Fibroblast of skin of scalp (primary cell): ENCODE measurements at places on chromosomes 12 and 14.
A peak's percentile ranks its signal among the peaks of the same experiment; 100 is the strongest.

GRCh38 chr14:95256776-95257060 is 63.0 kb downstream of the CLMN start:
- no peak for DNase-seq

DNA sequence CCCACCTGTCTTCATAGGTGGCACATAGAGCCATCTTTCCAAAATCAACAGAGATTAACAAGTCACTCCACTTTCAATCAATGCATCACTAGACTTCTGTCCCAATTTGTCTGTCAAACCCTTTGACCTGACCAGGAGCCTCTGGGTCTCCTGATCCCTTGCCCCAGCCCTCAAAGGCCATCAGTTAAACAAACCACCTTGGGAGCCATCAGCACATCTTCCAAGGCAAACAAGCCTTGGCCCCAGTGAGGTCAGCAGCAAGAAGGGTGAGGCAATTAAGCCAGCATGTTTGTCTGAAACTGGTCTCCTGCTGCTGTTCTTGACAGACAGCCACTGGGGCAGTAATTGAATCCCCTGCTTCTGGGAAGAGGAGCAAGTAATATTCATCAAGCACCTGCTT is 742.8 kb upstream of the TBX3 start:
- DNase-seq = no peak

GRCh38 chr12:112833939-112834338 is 42.4 kb downstream of the RPH3A start:
- no peak for DNase-seq

DNA sequence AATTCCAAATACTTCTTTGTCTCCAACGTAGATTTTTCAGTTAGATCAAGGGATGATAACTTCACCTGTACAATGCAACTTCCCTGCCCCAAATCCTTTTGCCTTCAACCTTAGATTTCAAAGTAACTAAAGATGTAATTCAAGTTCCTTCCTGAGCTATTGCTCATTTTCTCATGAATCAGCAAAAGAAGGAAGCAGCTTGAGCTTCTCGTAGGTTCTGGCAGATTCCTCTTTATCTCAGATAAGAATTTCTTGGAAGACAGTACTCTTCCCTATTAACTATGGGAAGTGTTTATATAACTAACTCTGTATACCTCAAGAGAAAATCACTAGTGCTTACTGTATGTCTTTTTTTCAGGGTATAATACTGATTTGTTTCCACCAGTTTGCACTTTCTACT is 203.8 kb downstream of the RASSF9 start:
- peak; percentile 8 for DNase-seq

GRCh38 chr12:31813305-31813704 is 84.5 kb upstream of the AMN1 start:
- DNase-seq = no peak

DNA sequence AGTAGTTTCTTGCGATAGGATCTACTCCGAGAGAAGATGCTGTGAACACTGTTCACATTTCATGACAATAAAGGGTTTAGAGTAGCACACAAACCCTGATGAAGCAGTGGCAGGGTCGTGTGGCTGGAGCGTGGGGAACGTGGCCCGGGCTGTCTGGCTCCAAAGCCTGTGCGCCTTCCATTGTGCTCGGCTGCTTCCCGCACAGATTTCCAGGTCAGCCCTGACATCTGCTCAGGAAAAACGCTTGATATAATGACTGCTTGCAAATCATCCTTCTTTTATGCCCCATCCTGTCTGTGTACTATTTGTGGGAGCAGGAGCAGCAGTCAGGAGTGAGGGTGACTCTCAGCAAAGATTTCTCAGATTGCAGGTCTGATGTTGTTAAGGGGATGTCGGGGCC is 78.6 kb downstream of the EML1 start:
- no peak for DNase-seq

GRCh38 chr12:81417056-81417455 is 339.2 kb downstream of the ACSS3 start:
- DNase-seq = no peak

GRCh38 chr14:74956027-74956279 is 556 bp upstream of the PGF start:
- DNase-seq = no peak

DNA sequence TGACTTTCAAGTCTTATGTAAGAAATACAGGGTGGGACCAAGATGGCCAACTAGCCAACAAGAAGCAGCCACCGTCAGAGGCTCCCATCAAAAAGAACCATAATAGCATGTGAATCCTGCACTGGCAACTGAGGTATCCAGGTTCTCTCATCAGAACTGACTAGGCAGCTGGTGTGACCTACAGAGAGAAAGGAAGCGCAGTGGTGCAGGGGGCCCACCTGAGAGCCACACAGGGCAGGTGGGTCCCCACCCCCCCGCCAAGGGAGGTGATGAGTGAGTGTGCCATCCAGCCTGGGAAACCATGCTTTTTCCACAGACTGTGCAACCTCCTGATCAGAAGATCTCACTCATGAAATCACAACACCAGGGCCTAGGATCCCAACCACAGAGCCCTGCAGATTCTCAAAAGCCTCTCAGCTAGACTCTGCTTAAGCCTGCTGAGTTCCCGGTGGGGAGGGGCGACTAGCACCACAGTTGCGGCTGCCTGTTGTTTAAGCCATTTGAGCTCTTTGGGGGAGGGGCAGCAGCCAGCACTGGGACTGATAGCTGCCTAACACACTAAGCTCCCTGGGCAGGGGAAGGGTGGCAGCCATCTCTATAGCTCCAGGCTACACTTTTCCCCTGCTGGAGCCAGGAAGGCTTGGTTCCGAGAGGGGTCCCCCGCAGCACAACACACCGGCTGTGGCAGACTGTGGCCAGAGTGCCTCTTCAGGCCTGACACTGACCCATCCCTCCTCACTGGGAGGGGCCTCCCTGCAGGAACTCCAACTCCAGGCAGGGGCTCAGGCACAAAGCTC is 75.3 kb downstream of the GARIN6 start:
- DNase-seq = no peak

- DNase-seq = no peak
Observed at GRCh38 chr12:112778400-112778799, 13.1 kb upstream of the RPH3A start.

GRCh38 chr14:94081386-94081820 is 293 bp downstream of the IFI27L1 start:
- DNase-seq = no peak

DNA sequence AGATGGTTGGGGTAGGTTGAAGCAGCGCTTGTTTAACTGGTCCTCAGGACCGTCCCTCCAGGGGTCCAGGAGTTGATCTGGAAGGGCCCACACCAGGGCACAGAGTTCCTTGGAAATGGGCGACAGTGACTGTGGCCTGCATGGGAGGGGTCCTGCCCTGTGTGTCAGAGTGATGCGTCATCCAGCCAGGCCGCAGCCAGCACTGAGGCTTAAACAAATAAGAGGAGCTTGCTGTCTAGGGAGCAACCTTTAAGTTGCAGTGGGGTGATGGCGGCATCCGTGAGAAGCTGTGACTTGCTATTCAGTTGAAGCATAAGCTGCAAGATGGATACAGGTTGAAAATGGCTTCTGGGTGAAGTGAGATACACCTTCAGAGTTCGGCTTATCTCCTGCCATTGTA is 20.2 kb downstream of the DCAF4 start:
- peak; percentile 21 for DNase-seq

- DNase-seq = peak; percentile 99
Observed at GRCh38 chr14:61184112-61184511, 97.0 kb downstream of the TMEM30B start.

- no peak for DNase-seq
Observed at GRCh38 chr14:94570002-94570400, 8.8 kb downstream of the SERPINA4 start.

GRCh38 chr14:99996951-99997571 is 68.2 kb upstream of the EVL start:
- DNase-seq = peak; percentile 22

DNA sequence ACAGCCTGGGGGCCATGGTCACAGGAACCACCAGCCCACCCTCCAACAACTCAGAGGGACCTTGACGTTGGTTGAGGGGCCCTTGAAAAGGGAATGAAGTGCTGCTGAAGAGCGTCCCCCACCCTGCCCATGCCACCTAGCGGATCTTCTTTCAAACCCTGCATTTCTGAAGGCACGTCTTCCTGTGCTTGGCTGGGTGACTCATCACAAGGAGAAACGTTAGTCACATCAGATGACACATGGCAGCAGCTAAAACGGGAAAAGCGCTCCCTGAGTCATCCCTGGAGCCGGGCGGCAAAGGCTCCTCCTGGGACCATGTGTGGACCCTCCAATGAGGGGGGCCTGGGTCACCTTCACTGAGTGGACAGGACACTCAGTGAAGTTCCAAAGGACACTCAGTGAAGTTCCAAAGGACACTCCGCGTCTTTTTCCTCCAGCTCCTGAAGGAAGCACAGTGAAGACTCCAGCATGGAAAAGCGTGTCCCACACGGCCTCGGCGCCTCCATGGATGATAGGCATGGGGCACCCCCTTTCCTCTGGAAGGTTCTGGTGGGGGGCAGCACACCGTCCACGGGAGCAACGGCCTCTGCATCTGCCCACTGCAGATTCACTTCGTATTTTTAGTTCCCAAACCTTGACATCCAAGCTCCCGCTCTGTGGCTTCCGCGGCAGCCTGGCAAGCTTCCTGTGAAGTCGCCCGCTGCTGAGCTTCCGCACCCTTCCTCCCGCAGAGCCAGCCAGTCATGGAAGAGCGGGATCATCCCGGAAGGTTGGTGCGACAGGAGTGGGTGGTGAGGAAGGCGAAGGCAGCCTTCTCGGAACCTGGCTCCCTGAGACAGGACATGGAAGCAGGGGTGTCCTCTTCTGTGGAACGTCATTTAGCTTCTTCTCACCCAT is 383.4 kb downstream of the VRK1 start:
- peak; percentile 86 for DNase-seq

GRCh38 chr14:106347890-106348755 is 821.7 kb downstream of the TMEM121 start:
- DNase-seq = no peak

DNA sequence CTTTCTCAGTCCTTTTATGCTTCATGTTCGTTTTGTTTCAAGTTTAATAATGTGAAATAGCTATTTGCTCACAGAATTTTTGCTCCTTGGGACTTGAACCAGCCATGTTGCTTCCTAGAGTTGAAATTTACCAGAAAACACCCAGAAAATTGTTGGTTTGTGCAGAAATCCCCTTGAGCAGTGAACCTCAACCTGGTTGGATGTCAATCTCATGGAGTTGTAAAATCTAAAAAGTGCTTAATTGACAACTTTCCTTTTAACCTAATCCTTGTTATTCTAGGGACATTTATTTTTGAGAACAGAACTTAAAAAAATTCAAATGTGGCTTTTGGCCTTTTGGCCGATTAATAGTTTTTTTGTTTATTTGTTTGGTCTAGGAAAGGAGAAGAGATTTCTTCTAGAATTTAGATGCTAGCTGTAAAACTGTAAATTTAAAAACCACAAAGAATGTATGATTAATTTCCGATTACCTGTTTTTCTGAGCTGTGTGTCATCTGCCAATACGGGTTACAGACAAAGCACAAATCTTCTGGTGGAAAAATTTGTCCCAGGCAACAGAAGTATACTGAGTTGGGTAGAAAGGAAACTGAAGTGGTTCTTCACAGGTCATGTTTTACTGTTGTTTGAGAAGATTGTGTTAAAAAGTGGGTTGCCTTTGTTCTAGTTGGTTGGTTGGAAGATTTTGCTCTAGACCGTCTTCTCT is 154.4 kb downstream of the FUT8 start:
- no peak for DNase-seq

- no peak for DNase-seq
Observed at GRCh38 chr12:112169161-112169872, 44.0 kb downstream of the TRAFD1 start.

GRCh38 chr12:71521125-71521524 is 81.5 kb downstream of the LGR5 start:
- no peak for DNase-seq

GRCh38 chr12:122336015-122336946 is 70.0 kb upstream of the VPS33A start:
- peak; percentile 31 for DNase-seq

DNA sequence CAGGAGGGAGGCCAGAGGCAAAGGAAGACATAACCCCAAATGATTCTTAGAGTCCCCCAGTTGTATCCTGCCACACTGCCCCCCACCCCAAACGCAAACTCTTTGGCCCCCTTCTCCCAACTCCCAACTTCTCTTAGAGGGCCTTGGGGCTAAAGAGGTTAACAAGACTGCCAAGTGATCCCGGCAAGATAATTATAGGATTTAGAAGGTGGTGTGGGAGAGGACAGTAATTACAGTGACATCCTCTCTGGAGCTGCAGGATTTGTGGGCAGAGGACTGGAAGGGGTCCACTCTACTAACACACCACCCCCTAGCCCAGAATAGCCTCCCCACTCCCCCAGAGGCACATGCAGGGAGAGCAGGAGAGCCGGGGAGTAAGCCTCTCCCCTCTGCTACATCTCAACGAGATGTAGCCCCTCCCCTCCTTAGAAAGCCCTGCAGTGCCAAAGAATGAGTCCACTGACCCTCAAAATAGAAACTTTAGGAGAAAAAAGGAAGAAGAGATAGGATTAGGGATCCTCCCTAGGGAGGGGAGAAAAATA is 5.3 kb upstream of the GDF11 start:
- DNase-seq = no peak

DNA sequence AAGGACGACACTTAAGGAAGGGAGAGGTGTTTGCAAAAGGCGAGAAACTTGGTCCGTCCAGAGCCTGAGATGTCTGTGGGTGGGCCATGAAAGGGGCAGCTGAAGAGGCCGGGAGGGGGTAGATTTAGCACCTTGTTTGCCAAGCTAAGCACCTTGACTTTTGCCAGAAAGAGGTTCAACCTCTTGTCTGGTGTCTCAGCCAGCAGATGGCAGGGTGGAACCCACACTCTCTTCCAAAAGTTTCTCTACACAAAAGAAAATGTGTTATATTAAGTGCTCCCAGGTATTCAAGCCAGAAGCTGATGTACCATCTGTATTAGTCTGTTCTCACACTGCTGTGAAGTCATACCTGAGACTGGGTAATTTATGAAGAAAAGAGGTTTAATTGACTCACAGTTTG is 69.9 kb downstream of the SUDS3 start:
- DNase-seq = no peak

DNA sequence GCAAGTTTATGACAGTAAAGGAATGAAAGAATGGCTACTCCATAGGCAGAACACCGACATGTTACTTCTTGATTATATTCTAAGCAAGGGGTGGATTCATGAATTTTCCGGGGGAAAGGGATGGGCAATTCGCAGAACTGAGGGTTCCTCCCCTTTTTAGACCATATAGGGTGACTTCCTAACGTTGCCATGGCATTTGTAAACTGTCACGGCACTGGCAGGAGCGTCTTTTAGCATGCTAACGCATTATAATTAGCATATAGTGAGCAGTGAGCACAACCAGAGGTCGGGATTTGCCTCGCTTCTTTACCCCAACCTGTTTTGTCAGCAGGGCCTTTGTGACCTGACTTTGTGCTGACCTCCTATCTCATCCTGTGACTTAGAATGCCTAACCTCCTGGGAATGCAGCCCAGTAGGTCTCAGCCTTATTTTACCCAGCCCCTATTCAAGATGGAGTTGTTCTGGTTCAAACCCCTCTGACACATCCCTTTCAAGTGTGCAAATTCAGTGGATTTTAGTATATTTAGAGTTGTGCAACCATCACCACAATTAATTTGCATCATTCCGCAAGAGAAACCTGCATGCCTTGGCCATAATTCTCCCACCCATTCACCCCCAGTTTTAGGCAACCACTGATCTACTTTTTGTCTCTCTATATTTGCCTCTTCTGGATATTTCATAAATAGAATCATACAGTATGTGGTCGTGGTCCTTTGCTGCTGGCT is 27.4 kb downstream of the PALS1 start:
- no peak for DNase-seq

GRCh38 chr12:121440768-121441167 is 40.9 kb downstream of the RNF34 start:
- no peak for DNase-seq

GRCh38 chr12:76863837-76864236 is 15.0 kb downstream of the CSRP2 start:
- DNase-seq = peak; percentile 92
